ENCODE measurements at places on chromosomes 2 and 18. TPM values are rescaled to one million over a fixed set of nuclear protein-coding genes. Genes with fewer than 3 reads are reported as not detected.

The CPO gene
- total RNA-seq = under 0.01 TPM

The PRKAG3 gene
- under 0.01 TPM for total RNA-seq

The C2orf66 gene
- total RNA-seq = under 0.01 TPM

The HNMT gene
- 28.0 TPM for total RNA-seq

The GPR155 gene
- total RNA-seq = 4.4 TPM

The MTX2 gene
- total RNA-seq = 24.8 TPM

The REG3G gene
- not detected for total RNA-seq

The CDK15 gene
- total RNA-seq = 0.56 TPM

The VIT gene
- total RNA-seq = 0.85 TPM

The RAMP1 gene
- 3.1 TPM for total RNA-seq

The RHOB gene
- total RNA-seq = 171 TPM

The IL1F10 gene
- not detected for total RNA-seq

The SPHKAP gene
- not detected for total RNA-seq

The GPBAR1 gene
- total RNA-seq = 0.19 TPM

The ATP6V1C2 gene
- total RNA-seq = under 0.01 TPM

The PLEK gene
- total RNA-seq = under 0.01 TPM

The MC5R gene
- under 0.01 TPM for total RNA-seq

The DUSP19 gene
- 7.3 TPM for total RNA-seq

The SIX2 gene
- 2.7 TPM for total RNA-seq

The CCDC141 gene
- total RNA-seq = 0.19 TPM

The NAT8 gene
- total RNA-seq = not detected

The DARS1 gene
- 117 TPM for total RNA-seq

Measured in regular cardiac myocyte (primary cell).